SW 1271 (cell line): ENCODE measurements at places on chromosomes 6 and 20.
A peak's percentile ranks its signal among the peaks of the same experiment; 100 is the strongest.

- DNase-seq = no peak
Observed at GRCh38 chr20:46995561-46996142, 101.0 kb downstream of the EYA2 start.

- no peak for DNase-seq
Observed at GRCh38 chr6:168117942-168118341, 38.9 kb upstream of the FRMD1 start.

GRCh38 chr20:10469599-10469998 lies 34.5 kb downstream of the SLX4IP start:
- DNase-seq = no peak

DNA sequence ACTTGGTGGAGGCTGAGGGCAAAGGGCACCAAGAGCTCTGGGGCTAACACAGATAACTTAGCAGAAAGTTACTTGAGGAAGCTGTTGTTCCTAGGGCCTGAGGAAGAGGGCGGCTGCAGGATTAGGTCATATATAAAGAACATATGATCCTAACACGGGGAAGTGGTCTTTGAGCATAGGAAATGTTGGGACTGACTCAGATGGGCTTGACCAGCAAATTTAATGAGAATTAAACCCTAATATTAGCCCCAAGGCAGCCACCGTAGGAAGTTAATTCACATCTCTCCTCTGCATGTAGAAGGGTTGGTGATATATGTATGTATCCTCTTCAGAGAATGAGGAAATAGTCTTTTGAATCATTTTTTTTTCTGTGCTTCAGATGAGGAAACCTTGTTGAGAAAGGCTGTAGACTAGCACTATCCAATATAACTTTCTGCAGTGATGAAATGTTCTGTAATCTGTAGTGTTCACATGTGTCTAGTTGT lies 9.2 kb upstream of the ZBTB9 start:
- no peak for DNase-seq

DNA sequence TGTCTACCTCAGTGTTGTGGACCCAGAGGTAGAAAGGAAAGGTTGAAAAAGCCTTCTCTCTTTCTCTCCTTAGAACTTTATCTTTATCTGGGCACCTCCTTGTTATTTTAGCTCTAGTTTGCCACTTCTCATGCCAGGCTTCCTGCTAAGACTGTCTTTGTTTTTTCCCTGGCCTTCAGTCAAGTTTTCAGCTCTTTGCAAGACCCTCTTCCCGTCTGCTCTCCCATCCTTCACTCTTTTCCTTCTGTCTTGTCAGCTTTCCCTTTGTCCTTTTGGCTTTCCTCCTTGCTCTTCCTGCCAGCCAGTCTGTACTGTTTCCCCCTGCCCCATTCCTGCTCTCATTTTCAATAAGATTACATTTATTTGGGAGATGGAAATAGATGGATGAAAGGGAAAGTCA lies 86.8 kb upstream of the CCN6 start:
- no peak for DNase-seq

DNA sequence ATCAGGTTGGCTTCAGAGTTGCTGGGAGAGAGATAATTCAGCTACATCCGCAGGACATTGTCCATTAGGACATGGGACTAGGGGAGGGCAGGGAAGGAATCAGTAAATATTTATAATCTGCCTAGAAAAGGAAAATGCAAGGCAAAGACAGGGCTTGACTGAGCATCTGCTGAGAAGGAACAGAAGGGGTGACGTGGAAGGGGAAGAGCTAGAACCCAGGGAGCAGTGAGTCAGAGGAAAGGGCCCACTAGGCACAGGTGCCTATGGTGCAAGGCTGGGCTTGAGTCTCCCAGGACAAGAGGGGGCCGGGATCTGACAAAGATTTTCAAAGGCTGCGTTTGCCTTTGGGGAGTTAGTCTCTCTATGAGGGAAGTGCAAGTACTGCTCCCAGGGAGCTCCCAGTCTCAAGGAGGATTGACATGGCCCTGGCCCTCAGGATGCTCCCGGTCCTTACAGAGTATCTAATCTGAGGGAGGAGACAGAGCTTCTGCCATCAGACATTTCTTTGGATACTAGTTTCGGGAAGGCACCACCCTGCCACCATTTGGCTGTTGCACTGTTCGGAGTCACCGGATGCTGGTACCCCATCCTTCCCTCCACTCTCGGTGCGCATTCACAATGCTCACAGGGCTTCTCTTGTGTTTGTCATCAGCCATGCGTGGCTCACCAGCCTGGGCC lies 21.9 kb downstream of the VEGFA start:
- DNase-seq = no peak

DNA sequence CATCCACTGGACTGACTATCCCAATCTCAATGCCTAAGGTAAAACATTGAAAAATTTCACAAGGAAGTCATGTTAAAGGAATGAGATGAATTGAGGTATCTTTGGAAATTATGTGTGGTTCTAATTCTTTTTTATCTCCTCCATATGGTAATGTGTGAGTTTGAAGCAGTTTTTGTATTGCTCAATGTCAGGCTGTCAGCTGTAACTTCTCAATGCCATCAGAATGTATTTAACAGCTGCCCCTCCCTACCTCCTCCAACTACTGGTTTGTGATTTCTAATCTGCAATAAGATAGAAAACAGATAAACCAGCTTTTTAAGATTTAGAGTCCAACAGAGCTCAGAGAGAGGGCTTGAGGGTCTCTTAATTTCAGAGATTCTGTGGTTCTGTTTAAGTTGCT lies 1005.8 kb upstream of the ADGRB3 start:
- DNase-seq = no peak

GRCh38 chr6:79137671-79138070 lies 59.6 kb upstream of the PHIP start:
- DNase-seq = no peak

- no peak for DNase-seq
Observed at GRCh38 chr6:21230536-21230935, 363.0 kb upstream of the SOX4 start.

DNA sequence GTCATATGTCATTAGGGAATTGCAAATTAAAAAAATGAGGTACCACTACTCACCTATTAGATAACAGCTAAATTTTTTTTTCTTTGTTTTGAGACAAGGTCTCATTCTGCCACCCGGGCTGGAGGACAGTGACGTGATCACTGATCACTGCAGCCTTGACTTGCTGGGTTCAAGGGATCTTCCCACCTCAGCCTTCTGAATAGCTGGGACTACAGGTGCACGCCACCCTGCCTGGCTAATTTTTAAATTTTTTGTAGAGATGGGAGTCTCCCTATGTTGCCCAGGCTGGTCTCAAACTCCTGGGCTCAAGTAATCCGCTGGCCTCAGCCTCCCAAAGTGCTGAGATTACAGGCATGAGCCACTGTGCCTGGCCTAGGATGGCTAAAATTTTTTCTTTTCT lies 57.1 kb upstream of the NCOA3 start:
- DNase-seq = no peak

DNA sequence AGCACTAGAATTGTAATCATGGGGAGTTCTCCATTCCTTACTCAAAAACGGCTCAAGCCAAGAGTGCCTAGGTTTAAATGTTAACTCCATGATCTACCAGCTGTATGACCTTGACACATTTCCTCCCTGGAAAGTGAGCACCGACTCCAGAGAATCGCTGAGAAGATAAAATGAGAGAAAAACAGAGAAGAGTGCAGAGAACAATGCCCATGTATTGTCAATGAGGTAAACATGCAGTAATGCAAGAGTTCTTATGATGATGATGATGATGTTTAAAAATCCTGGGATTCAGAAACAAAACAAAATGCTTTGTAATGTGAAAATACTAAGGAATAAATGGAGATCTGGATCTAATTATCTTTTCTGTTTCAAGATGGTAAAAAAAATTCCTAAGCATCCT lies 64.8 kb upstream of the BEND6 start:
- no peak for DNase-seq

DNA sequence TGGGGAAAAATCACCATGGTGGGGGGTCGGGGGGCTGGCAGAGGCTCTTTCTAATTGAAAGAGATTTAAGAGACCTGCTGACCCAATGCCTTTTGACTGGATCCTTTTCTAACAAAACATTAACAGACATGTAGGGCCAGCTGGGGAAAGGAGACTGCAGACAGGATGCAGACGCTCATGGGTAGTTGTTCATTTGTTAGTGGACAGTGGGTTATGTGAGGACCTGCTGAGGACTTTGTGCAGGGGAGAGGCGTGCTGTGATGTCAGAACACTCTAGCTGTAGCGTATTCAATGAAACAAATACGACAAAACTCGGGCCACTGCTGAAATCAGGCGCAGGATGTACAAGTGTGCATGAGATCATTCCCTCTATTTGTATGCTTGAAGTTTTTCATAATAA lies 1.2 kb downstream of the IP6K3 start:
- DNase-seq = no peak

GRCh38 chr6:85464260-85464644 lies 14.4 kb downstream of the NT5E start:
- DNase-seq = peak; percentile 93

DNA sequence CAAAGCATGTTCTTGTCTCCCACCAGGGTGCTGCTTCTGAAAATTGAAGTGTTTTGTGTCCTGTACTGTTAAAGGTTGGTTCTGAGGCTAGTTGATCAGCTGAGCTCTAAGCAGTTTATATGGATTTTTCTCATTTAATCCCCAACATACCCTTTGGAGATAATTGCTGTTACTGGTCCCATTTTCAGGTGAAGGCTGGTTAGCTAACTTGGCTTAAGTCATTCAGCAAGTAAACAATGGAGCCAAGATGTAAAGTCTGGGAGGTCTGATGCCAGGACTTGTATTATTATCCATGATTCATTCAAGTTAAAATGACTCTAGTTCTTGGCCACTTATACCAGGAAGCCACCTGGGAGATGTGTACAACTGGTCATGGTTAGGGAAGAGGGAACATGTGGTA lies 42.5 kb upstream of the FERMT1 start:
- DNase-seq = no peak

DNA sequence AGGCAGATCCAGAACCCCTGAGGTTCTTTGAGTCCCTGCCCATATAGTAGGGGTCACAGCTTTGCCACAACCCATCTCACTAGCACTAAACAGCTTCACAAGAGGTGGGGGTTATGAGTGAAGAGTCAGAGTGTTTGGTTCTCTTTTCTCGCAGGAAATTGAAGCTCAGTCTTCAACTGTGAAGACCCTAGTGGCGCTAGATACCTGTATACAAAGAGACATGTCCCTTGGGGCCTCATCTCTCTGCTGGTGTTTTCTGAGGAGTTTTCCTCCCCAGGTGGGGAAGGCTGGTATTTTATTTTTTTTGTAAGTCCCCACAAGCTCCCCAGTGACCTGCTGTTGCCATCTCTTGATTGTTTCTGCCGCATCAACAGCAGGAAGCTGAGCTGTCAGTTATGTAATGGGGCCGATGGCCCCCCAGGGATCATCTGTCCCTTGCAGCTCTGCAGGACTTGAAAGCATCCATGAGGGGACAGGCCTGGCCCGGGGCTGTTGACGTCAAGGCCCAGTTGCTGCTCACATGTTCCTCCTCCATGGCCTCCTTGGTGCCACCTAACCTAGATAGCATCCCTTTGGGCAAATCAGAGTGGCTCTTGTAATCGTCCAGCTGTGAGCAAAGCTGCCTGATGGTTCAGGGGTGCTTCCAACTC lies 23.1 kb downstream of the STK35 start:
- no peak for DNase-seq
